ENCODE measurements at places on chromosomes 7 and 10. TPM values are rescaled to one million over a fixed set of nuclear protein-coding genes. Genes with fewer than 3 reads are reported as not detected.

Gene DNTT
- polyA plus RNA-seq: not detected

Gene GCK
- polyA plus RNA-seq: 0.12 TPM

Gene KCNMA1
- polyA plus RNA-seq: 36.7 TPM

Gene PIK3CG
- polyA plus RNA-seq: not detected

Gene ASIC3
- 7.5 TPM for polyA plus RNA-seq
